Nucleus accumbens (tissue), 56 donors: ENCODE measurements at places on chromosomes 4 and X.

GRCh38 chr4:7556558-7556957 is 121.8 kb upstream of the PSAPL1 start:
- no peak for DNase-seq

DNA sequence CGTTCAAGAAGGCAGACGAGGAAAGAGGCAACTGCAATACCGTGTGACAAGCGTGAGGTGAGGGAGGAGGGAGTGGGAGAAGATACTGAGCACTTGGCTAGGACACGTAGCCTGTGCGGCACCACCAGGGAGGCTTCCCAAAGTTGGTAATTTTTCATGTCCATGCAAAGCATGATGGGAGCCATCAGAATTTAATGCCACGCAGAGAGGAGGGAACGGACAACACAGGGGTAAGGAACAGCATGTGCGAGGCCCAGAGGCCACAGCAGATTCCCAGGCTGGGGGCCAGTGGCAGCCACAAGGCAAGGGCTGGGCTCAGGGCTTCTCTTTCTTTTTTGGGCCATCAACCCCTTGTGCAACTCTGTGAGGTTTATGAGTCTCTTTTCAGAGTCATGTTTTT is 11.0 kb upstream of the CLDN24 start:
- no peak for DNase-seq

GRCh38 chrX:14927401-14927800 is 54.2 kb downstream of the MOSPD2 start:
- no peak for DNase-seq

GRCh38 chr4:98343626-98344025 is 82.4 kb downstream of the RAP1GDS1 start:
- no peak for DNase-seq

- DNase-seq = peak; percentile 53
Observed at GRCh38 chrX:40266490-40267333, 169.0 kb upstream of the BCOR start.

DNA sequence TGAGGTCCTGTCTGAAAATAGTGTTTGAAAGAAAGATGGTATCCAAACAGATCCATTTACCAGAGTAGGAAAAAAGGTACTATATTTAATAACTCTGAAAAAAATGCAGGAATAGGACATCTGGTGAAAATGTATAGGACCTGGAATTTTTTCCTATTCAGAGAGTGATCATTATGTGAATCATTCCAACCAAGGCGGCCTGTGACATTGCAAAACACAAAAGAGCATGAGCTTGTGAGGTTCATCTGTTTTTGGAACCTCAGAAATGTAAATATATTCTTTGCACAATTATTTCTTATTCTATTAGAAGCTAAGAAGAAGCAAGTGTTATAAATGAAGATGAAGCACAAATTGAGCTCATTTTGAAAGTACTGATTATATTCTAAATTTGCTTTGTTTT is 2.0 kb downstream of the C4orf51 start:
- DNase-seq = no peak

DNA sequence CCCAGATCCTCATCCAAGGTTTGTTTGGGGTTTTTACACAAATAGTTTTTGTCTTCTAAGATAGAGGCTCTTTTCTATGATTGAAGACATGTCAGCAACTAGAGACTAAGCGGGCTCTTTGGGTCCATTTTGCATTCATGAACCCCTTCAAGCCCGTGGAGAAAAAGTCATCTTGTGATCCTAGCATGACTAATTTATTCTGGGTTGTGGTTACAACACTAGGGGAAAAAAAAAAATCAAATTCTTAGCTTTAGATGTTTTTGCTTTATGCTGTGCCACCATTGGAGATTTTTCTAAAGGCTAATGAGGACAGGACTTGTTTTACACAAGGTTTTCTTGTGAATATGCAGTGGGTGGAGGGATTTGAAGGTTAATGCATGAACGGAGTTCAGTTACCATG is 440.0 kb downstream of the PCDH7 start:
- no peak for DNase-seq

DNA sequence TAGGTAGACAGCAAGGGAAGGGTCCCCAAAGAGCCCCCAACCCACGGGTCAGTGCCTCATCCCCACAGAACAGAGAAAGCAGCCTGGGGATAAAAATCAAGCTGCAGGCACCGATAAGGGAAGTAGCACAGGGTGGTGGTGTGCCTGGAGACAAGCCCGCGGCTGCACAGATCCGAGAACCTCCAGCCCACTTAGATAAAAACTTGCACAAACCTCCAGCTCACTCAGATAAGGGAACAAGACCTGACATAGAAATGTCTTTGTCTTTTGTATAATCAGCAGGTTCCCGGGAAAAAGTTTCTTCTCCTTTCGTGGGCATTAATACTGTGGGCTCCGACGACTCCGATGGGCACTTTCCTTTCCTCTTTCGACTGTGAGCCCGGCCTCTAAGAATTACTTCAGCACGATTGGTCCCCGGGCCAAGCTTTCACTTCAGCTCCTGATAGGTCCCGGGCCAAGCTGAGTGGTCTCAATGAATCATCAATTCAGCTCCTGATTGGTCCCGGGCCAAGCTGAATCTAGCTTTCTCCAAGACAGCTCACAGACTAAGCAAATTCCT is 32.4 kb downstream of the PRDX4 start:
- DNase-seq = no peak

DNA sequence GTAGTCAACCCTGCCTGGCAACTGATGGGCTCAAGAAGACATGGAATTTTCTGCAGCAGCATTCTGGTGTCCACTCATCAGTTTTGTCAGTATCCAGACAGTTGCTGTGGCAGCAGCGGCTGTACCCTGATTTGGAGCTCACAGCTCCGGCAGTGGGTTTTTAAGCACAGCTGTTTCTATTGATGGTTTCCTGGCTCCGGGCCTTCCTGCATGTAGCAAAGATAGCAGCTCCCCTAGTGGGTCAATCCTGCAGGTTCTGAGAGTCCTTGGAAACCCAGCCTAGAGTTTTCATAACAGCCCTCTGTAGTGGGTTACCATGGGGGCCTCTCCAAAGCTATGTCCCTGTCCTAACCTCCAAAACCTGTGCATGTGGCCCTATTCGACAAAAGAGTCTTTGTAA is 84.0 kb upstream of the ATP6AP2 start:
- peak; percentile 5 for DNase-seq

- DNase-seq = no peak
Observed at GRCh38 chr4:79959652-79960051, 113.4 kb downstream of the ANTXR2 start.

- peak; percentile 37 for DNase-seq
Observed at GRCh38 chr4:169236873-169237626, 33.7 kb downstream of the SH3RF1 start.

DNA sequence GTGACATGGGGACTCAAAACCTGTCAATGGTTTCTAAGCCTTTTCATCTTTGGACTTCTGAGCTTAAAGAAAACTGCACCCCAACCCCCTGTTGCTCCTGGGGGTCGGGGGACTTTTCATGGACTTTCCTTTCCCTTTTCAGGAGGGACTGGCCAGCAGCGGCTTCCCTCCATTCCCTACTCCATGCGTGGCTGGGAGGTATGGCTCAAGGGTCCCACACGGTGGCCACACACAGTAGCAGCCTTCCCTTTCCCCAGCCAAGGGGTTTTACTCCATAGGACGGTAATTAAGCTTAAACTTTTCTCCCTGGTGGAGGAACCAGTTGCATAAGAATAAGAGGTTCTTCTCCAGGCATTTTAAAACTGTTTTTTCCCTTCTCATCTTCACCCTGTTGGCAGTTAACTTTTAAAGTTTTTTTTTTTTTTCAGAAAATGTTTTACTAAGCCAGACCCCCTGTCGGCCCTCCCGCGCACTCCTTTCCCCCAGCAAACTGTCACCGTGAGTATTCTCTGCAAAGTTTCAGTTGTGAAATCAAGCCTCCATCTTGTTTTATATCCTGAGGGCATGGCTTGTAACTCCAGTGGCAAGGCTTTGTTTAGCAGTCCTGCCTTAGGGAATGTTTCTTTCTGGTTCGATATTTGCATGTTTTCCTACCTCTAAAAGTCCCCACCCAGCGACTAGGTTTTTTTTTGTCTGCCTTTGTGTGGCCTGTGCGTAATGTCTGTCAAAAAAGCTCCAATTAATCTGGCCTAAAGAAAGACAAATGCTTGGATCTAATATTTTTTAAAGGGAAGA is 325.7 kb downstream of the TLL1 start:
- no peak for DNase-seq

DNA sequence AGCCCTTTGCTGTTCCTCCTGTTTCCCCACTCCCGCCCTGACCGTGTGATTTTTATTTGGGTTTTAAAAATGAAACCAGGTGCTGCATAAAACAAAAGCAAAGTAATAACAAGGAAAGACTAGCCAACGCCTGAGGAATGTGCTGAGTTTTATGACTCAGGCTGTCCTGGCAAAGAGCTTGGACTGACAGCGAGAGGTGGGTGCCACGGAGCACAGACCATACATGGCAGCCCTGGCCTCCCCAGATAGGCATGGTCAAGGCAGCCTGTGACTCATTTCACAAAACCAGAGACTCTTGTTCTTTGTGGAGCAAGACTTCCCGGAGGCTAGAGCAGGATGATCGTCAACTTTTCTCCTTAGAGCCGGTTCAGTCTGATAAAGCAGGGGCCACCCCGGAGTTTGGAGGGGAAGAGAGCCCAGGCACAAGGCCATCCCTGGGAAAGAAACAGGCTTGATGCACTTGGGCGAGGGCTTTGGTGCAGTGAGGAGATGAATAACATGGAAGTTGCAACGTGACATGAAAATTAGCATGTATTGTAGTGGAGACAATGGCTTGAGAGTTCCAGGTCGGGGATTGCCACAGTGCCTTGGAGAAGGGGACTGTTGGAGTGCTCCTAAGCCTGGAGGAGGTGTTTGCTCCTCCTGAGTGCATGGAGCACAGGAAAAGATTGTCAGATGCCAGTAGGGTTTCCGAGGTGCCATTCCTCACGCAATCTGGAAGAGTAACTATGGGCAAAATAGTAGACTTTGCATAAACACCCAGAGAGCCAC is 54.8 kb downstream of the C4orf51 start:
- DNase-seq = no peak

DNA sequence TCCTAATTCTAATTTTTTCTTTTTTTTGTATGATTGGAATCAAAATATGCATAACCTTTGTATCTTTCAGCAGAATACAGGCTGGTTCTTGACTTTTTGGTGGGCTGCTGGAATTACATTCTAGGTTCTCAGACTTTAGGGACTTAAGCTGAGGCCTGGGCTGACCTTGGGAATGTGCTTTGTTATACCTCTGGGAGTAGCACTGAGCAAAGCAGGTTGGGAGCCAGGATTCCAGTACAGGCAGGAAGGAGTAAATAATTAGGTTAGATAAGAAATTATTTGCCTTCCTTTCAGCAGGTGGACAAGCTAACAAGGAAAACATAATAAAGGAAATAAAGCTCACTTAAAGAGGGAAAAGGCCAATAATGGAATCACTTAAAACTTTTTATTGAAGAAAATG is 49.9 kb upstream of the SLC4A4 start:
- DNase-seq = no peak

GRCh38 chr4:336099-336892 is 1.3 kb upstream of the ZNF141 start:
- DNase-seq = peak; percentile 6

GRCh38 chr4:41913509-41913908 is 21.7 kb upstream of the TMEM33 start:
- no peak for DNase-seq

DNA sequence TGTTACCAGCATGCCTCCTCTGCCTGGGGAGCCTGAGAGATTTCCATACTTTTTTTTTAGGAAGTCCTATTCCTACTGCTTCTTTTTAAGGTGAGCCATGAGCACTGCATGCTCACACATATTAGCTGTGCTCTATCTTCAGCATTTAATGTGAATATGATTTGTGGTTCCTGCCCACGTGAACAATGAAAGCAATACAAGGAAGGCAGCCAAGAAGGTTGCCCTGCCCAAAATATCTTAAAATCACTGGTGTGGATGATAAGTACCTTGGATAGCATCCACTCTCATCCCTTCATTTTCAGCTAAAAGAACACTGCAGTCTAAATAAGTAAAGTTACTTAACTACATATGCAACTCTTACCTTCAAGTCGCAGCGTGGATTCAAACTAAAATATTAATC is 607.5 kb downstream of the PACRGL start:
- no peak for DNase-seq

DNA sequence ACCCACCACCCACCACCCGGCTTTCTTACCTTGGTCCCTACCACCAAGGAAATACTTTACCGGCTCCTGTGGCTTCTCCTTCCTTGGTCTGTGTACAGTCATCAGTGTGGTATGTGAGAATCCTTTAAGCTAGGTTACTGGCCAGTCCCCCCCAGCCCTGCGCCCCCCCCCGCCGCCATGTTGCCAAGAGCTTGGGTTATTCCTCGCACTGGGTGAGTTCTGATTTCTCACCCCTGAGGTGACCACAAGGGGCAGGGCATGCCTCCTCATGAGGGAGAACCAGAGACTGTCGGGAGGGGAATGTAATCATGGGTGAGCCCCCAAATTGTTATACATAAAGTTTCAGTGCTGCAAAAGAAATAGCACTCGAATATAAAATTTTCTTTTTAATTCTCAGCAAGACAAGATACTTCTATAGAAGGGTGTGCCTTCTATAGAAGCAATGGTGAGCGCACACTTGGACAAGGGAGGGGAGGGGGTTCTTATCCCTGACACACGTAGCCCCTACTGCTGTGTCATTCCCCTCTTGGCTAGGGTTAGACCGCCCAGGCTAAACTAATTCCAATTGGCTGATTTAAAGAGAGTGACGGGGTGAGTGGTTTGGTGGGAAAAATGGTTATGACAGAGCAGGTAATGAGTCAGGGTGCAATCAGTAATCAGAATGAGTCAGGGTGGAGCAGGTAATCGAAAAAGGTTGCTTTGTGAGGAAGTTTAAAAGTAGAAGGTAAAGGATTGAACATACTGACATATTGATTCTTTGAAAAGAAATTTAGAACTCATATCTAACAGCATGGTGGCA is 133.2 kb downstream of the KDM6A start:
- no peak for DNase-seq

- no peak for DNase-seq
Observed at GRCh38 chr4:104524591-104524990, 29.9 kb upstream of the CXXC4 start.

GRCh38 chr4:137614491-137614890 is 82.2 kb upstream of the PCDH18 start:
- DNase-seq = no peak

- no peak for DNase-seq
Observed at GRCh38 chrX:30898886-30899285, 9.8 kb upstream of the TAB3 start.

DNA sequence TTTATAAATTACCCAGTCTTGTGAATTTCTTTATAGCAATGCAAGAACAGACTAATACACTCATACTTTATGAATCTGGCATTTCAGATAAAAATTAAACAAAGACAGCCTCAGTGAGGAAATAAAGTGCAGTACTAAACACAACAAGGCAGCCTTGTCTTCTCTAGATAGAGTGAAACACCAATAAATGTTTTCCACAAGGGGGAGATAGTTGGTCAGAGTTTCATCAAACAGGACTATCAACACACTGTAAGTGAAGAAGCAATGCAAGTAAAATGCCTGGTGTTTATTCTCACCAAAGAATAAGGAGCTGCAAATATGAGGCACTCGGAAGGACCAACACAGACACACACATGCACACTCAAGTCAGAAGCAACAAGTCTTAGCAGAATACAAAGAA is 62.8 kb downstream of the FAM9B start:
- no peak for DNase-seq

- no peak for DNase-seq
Observed at GRCh38 chr4:66636349-66636748, 909.0 kb downstream of the CENPC start.
